ENCODE measurements at places on chromosomes 1 and 21.
A peak's percentile ranks its signal among the peaks of the same experiment; 100 is the strongest.

- no peak for DNase-seq
Observed at GRCh38 chr21:34004974-34005373, 68.4 kb upstream of the MRPS6 start.

DNA sequence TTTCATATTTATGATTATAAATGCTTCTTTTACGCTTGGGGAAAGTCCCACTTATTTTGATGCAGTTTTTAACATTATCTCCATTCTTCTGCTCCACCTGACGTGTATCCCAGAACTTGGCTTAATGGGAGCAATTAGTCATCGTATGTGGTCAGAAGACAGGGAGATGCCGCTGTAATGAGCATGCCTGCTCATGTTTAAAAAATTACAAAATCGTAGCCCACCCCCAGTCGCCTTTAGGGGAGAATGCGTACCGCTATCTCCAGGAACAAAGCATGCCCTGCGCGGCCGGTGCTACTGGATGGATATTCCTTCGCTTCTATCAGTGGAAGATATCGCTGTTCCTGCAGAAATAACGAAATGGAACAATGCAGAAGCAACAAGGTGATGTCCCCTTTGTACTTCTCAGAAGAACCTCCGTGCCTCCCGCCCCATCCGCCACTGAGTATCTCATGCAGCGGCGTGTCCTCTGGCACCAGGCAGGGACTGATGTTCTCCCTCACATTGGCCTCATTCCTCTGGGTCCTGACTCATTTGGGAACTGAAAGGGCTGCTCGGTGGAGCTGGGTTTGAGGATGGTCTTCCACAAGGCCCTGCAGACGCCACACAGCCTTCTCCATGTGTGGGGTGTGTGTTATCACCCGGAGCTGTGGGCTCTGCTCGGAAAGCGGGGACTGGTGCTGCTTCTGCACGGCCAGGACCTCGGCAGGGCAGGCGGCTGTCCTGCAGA, 116.3 kb upstream of the COL6A1 start:
- DNase-seq = no peak

DNA sequence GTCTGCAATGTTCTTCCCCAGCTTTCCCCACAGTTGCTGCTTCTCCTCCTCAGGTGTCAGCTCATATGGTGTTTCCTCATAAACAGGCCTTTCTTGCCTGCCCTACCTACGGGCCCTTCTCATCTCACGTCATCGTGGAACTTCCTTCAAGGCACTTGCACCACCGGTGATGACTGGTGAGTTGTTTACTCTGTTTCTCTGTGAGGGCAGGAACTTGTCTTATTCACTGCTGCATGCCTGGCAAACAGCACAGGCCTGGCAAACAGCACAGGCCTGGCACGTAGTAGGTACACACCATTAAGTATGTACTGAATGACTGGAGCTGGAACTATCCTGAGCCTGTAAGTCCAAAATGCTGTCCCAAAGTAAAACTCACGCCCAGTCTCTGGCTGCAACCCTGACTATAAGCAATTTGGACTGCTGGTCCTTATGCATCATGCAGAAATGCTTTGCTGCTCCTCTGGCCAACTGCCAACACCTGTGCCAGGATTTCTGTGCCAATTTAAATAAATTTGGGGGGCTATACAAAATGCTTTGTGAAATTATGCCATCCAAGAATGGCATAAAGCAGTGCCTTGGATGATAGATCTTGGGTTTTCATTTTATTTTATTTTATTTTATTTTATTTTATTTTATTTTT, 25.7 kb downstream of the STK40 start:
- DNase-seq = no peak

DNA sequence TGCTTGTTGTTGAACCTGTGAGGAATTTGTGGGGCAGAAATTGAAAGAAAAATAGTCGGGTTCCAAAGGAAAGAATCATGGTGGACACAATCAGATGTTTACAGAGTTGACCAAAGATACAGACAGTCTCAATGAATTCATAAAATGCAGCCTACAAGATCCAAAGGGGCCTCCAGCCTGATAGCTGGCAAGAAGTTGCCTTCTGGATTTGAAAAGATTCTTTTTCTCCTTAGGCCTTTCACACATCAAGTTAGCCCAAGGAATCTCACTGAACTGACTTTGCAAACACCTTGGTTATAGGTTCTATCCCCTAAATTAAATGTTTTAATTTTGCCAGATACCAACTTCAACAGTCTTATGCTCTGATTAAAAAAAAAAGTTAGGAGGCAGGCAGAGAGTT, 21.5 kb downstream of the SLAMF1 start:
- no peak for DNase-seq

- DNase-seq = peak; percentile 10
Observed at GRCh38 chr1:112508278-112509004, at the start of gene WNT2B. Gene WNT2B, plus strand, starts transcription at chr1:112508965. Its CDS starts 298 bp downstream, at chr1:112509263.

DNA sequence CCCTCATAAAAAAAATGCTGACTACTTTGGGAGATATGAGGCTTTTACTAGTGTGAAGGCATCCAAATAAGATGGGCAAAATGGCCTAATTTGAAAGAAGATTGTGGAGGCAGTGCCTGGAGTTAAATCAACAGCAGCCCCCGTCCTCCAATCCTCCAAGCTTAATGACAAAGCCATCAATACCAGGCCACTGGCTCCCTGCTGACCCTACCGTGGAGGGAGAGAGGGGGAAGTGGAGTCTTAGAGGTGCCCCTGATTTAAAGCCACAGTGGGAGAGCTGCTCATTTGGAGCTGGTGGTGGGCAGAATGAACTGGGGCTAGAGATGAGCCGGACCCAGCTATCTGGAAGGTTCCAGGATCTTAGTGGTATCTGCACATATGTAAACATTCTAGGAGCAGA, 24.3 kb upstream of the KNCN start:
- no peak for DNase-seq

DNA sequence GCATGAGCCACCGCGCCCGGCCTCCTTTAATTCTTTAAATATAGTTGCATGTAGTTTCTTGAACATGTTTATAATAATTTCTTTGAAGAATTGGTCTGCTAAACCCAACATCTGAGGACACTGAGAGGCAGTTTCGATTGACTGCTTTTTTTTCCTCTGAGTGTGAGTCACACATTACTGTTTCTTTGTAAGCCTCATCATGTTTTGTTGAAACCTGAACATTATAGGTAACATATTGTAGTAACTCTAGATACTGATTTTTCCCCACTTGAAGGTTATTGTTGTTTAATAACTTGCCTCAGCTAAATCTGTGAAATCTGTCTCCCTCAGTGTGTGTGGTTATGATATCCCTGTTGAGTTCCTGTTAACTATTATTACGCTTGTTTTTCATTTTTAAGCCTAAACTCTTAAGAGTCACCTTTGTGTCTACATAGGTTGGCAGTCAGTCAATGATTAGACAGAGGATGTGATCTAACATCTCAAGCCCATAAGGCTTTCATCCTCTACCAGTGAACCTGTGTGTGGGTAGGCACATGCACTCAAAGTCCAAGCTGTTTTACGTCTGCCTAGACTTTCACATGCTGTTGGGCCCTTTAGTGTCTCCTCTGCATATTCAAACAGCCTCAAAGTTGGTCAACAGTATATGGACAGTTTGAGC, 155.5 kb downstream of the KCNH1 start:
- no peak for DNase-seq

- no peak for DNase-seq
Observed at GRCh38 chr1:108601708-108602410, 42.0 kb downstream of the EEIG2 start.

DNA sequence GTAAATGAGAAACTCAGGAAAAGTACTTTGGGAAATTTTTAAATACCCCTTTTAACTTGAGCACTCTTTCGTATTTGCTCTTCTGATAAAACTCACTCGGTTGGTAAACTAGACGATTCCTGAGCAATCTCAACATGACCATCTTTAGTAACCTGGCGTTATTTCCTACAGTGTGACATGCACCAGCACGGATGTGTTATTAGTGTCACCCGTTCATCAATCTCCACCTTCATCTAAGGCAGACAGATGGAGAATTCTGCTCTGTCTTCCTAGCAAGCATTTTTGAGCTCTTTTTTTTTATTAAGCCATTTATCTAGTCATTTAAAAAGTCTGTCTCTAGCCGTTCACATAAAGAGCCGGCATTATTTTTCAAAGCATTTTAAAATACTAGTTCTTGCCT, 155.2 kb downstream of the DISP1 start:
- DNase-seq = no peak

- DNase-seq = no peak
Observed at GRCh38 chr1:12022036-12022435, 2.7 kb downstream of the MIIP start.

DNA sequence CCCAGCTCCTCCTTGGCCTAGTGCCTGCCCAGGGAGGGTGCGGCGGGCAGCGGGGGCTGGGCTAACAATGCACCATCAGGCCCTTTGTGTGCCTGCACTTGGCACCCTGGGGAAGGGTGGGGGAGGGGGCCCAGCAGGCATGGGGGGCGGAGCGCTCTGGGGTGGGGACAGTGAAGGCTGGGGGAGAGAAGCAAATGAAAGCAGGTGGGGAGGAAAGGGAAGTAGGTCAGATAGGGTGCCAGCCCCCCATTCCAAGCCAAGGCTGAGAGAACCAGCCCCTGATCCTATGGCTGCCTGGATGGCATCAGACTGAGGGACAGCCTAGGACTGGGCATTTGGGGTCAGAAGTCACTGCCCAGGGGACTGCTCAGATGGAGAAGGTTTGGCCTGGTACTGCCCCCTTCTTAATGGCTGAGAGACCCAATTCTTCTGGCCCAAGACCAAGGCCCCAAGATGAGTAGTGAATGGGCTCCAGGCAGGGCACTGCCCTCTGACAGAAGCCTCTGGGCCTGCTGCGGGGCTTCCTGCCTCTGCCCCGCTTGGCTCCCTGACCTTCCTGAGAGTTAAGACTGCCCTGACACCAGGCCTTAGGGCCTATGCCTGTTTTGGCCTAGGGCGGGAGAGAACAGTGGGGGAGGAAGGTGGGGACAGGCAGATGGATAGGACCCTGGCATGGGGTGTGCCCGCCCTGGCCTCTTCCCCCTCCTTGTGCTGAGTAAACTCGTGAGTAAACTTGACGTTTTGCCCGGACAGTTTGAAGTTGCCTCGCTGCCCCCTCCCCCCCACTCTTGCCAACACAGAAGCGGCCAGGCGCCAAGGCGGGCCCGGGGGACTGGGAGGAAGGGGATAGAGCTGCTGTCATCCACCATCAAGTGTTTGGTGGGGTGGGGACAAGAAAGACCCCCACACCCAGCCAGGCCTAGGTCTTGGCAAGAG, 2.7 kb downstream of the ZBTB7B start:
- no peak for DNase-seq

DNA sequence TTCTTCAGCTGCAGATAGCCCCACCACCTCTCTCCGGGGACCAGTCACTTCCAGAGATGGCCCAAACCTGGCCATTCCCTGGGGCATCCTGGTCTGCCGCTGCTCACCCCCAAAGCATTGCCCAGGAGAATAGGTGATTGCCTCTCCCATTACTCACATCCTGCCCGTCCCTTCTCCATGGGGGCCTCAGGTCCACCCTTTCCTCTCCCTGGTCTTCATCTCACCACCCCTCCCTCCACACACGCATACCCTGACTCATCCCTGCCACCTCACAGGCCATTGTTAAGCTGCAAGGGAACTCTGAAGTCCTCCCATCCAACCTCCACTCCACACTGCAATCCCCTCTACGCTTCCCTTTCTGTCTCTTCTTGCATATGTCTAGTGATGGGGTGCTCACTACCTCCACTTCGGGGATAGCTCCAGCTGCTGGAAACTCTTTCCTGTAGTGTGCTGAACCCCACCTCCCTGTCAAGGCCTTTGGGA, at the start of gene PLEKHG5:
PLEKHG5 (minus strand) TSS at position 188 of the 483 bp plus-strand sequence. CDS start 14,096 bp downstream, outside the sequence.
- DNase-seq = no peak

DNA sequence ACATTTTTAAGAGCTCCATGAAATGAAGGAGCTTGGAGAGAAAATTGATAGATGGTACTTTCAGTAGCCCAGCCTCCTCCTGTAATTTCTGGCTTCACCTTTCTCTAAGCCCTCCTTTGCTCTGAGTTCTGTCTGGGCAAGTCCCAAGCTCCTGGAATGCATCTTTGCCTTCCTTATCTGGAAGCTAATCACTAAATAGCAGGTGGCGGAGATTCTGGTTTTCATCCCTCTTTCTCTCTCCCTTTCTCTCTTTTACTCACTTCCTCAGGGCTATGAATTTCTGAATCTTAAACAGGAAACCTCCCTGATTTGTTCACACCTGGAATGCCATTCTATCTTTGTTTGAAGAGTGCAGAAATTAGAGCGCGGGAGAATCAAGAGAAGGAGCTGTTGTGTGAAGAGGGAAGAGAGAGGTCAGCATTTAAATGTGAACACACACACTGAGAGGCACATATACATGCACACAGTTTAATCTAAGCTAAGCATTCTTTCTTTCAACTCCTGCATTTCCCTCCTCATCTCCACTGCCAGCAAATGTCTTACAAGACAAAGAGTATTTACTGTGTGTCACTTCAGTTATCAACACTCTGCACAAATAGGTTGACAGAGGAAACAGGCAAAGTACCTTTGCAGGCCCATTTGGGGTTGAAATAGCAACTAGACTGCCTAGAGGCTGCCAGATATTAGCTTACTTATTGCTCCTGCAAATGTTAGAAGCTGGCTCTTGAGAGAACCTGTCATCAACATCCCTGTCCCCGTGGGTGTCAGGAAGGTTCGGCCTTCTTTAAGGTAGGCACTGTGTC, 199.4 kb upstream of the CAMK1G start:
- DNase-seq = no peak

- no peak for DNase-seq
Observed at GRCh38 chr1:106676021-106676420, 380.5 kb upstream of the PRMT6 start.

- no peak for DNase-seq
Observed at GRCh38 chr1:223825767-223826748, 19.7 kb downstream of the TP53BP2 start.

- no peak for DNase-seq
Observed at GRCh38 chr1:34795916-34796315, 3.1 kb downstream of the GJA4 start.

DNA sequence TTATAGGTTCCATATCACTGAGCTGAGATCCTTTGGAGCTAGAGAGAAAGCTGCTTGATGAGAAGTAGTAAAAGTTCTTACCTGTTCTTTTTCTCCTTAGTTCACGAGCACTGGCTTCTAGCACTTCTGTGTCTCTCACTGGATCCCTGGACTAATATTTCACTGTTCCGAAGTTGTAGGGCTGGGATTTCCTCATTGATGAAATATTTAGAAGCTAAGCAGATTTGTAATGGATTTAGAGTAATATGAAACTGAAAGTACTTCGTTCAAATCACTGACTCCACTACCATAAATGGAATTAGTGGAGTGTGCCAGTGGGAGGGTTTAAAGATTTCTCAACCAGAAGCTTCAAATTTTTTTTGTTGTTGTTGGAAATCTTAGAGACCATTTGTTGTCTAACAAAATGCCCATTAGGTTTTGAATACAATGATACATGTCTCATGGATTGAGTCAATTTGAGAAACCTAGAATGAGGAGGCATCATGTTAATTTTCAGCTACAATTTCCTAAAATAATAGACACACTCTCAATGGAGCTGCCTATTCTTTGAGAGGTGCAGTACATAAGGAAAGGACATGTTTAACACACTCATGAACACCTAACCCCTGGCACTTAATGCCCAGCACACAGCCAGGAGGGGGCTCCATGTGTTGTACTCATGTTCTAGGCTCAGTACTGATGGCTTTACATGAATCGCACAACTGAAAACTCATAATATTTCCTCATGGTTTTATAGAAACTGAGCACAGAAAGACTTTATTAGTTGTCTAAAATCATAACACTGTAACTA, at the start of gene GBP1:
GBP1 (minus strand) TSS at position 130 of the 790 bp plus-strand sequence. CDS start 1,974 bp downstream, outside the sequence.
- DNase-seq = no peak

- no peak for DNase-seq
Observed at GRCh38 chr1:171576144-171576543, 45.9 kb upstream of the MYOCOS start.

GRCh38 chr1:35587736-35588135, 14.6 kb downstream of the TFAP2E start:
- DNase-seq = no peak

Measured in stimulated activated CD8-positive, alpha-beta memory T cell treated with anti-CD3 and anti-CD28 coated beads, Interleukin-2, amount 100 ng/mL, for 1 hour (primary cell).